Central memory CD8-positive, alpha-beta T cell (primary cell): ENCODE measurements at places on chromosomes 4 and X.

GRCh38 chr4:54709400-54709799 is 51.6 kb downstream of the KIT start:
- DNase-seq = no peak

- no peak for DNase-seq
These were observed 29.5 kb upstream of the FGFR3 start for GRCh38 chr4:1763550-1764080.

DNA sequence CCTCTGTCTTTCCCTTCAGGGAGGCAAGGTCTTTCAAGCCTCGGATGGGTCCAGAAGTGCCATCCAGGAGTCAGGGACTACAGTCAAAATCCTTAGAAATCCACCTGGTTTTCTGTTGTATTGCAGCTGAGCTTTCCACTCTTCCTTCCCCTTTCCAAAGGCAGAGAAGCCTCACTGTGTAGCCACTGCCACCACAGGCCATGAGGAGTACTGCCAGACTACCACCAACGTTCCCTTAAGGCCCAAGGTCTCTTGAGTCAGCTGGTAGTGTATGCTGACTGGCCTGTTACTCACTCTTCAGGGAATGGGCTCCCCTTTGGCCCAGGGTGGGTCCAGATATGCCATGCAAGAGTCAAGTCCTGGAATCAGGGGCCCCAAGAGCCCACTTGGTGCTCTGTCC is 1454.1 kb downstream of the PCDH19 start:
- no peak for DNase-seq

DNA sequence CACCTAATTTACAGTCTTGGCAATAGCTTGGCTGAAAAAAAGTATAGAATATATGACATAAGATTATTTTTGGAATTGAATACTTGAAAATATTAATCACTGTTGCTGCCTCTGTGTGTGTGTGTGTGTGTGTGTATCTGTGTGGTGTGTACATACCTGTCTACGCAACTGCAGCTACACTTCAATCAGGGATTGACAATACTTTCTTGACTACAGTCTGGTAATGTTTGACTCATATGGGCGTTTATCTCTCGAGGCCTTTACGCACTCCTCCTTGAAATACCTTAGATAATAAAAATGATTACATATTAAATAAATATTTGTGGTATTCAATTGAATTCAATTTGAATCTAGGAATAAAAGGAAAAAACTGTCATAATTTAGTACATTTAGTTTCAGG is 565.2 kb downstream of the PCDH18 start:
- DNase-seq = no peak

DNA sequence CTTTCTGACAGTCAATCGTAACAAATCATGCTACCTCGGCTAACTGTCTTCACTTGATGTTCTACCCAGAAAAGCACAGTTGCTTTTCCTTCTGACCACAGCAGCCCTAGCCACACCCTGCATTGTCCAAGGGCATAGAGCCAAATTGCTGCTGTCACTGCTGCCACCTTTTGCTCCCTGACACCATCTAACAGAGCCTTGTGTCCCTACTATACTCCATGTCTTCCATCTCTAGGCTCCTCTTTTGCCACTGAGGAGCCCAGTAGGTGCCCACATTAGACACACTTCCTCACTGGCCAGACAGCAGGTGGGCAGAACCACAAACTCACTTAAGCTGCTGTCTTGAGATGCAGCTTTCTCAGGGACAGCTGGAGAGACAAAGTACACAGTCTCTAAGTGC is 91.4 kb downstream of the ANXA3 start:
- no peak for DNase-seq

- DNase-seq = no peak
These were observed 30.8 kb upstream of the NDP start for GRCh38 chrX:44003975-44004374.

- DNase-seq = no peak
These were observed 130.7 kb downstream of the NR3C2 start for GRCh38 chr4:148311526-148311925.

GRCh38 chr4:57602141-57602540 is 492.0 kb upstream of the IGFBP7 start:
- DNase-seq = no peak

DNA sequence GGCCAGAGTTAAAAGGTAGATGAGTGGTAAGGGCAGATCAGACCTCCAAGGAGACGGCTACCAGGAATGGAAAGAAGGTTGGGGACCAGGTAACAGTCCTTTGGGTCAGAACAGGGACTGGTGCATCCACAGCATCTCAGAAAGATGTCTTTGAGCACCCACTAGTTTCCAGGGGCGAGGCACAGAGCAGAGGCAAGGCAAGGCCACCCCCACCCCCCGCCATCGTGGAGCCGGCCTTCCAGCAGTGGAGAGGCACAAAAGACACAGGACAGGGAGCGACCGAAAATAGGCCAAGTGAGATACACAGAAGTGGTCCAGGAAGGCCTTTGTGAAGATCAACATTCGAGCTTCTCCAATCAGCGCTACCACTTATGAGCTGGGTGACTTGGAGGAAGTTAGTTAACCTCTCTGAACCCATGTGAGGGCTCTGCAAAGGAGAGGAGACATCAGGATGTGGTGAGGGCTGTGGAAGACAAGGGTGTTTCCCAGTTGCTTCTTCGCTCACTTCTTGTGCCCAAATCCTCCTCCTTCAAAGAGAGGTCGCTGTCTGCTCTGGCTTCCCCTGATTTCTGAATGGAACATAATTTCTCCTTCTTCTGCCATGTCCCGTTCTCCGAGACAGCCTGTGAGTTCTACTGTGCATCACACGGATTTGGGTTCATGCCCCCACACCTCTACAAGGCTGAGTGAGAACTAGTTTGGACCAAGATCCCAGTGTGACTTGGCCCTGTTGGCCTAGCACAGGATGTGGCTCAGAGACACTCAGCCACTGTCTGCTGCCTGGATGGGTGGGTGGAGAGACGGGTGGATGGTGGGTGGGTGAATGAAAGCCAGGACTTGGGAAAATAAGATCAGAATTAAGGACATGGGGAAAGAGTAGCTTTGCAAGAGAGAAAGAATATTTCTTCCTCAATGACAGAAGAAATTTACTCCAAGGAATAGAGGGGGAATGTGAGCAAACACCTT is 16.7 kb upstream of the MSX1 start:
- DNase-seq = no peak

DNA sequence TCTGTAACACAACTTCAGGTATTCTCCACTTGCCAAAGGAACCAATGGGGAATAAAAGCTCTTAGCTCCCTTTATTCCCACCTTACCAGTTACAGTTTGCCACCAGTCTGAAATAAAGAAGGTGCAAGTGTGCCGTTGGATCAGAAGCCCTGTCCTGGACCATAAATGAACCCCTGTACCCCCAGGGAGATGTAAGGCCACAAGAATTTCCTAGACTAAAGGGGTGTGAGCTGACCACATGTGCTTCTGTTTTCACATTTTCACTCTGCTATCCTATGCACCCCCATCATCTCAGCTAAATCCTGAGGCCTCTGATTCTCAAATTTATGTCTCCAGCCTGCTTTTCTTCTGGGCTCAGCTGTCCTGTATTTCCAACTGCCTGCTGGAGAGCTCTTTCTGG is 221.2 kb downstream of the SPRY1 start:
- DNase-seq = no peak

GRCh38 chr4:16505726-16506125 is 279.5 kb upstream of the TAPT1 start:
- no peak for DNase-seq

DNA sequence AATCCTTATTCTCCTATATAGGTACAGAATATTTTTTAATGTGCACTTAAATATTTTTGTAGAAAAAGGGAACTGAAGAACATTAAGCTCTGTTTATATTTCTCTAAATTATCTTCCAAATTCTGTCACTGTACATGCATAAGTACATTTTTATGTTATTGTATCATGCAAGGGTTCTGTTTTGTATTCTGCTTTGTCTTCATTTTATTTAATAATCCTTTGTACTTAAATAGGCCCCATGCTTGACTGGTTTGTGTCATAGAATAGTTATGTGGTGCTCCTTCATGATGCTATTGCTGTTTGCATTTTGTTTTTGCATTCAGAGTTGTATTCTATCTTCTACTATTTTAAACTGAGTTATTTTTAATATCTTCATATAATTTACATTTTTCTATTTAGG is 111.9 kb upstream of the EDNRA start:
- DNase-seq = no peak
